ENCODE measurements at places on chromosomes 5 and 9.

GRCh38 chr9:131405428-131405827, 11.5 kb downstream of the PRRC2B start:
- H3K36me3 ChIP-seq, result no peaks in the 10 kb centered on the region
- H3K4me1 ChIP-seq, result peaks cover 46% of the 10 kb centered on the region
- no peak overlapping the region for H3K4me3 ChIP-seq
- DNase-seq, result no peak
- peak overlapping the region; percentile 71 for H3K27ac ChIP-seq
- no peaks in the 10 kb centered on the region for H3K27me3 ChIP-seq

DNA sequence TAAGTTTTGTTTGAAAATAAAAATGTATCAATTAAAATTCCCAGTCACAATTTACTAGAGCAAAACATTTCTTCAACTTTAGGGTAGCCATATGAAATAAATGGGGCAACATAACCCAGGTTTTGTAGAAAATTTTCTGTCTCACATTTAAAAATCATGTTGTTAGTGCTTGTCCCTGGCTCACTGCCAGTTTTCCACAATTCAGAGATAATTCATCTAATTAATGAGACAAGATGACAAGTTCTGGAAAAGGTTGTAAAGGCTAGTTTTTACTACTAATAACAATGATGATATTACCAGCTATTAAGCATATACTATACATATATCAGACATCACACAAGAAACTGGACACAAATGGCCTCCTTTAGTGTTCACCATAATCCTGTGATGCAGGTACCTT, 45.9 kb downstream of the MEGF9 start:
- H3K4me3 ChIP-seq, result no peak overlapping the region
- H3K27me3 ChIP-seq, result no peaks in the 10 kb centered on the region
- no peaks in the 10 kb centered on the region for H3K36me3 ChIP-seq
- DNase-seq, result no peak
- H3K27ac ChIP-seq, result no peak overlapping the region
- H3K4me1 ChIP-seq, result no peaks in the 10 kb centered on the region

- DNase-seq, result no peak
- H3K27me3 ChIP-seq, result no peaks in the 10 kb centered on the region
- H3K4me1 ChIP-seq, result no peaks in the 10 kb centered on the region
- H3K36me3 ChIP-seq, result no peaks in the 10 kb centered on the region
These were observed 47.4 kb downstream of the VAV2 start for GRCh38 chr9:133944746-133945135.

- no peak overlapping the region for H3K4me3 ChIP-seq
- H3K27me3 ChIP-seq, result no peaks in the 10 kb centered on the region
- H3K4me1 ChIP-seq, result no peaks in the 10 kb centered on the region
- DNase-seq, result no peak
These were observed 81.3 kb upstream of the ERCC6L2 start for GRCh38 chr9:95793924-95794828.

DNA sequence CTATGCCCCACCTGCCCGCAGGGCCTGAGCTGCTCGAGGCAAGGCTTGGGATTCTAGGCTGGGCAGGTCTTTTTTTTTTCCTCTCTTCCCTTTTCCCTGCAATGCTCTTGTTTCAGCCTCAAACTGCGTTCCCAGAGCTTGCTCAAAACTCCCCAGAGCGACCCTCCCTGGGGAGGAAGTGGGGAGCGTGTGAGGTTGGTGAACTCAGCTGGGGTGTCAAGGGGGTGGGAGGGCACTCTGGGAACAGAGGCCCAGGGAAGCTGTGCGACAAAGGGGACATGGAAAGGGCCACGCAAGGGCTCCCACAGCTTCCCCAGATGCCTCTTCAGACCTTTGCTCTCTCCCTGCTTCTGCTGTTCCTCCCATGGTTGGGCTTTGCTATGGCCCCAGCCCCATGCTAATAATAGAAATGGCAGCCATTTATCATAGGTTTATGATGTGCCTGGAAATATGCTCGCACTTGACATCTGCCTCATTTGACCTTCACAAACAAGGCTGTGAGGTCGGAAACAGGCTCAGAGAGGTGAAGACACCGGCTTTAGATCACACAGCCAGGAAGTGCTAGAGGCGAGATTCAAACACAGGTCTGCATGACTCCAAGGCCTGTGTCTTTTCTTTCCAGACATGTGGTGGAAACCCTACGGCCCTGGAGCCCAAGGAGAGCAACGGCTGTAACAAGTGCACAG, 40.9 kb upstream of the IL17B start:
- peak overlapping the region; percentile 70 for H3K27ac ChIP-seq
- H3K4me3 ChIP-seq, result no peak overlapping the region
- H3K27me3 ChIP-seq, result no peaks in the 10 kb centered on the region
- DNase-seq, result no peak

Measured in small intestine (tissue), 16 donors.